ENCODE measurements at places on chromosomes 4 and X.

DNA sequence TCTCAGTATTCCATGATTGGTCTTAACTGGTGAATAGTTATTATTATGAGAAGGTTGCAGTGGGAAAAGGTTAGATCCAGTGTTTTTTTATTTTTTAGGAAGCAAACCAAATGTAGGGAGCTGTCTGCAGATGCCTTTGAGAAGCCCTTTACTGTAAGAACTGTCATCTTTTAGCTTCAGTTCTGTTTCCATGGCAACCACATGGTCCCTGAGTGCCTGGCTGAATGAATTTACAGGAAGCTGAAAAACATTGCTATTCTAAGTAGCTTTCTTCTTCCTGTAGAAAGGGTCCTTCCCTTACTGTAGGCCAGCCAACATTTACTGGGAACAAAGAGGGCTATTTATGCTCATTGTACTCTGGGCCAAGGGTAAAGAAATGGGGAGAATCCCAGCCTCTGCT, 103.3 kb downstream of the DCLK2 start:
- DNase-seq, result no peak

- no peak for DNase-seq
Measured at GRCh38 chrX:71439896-71440295, 73.7 kb downstream of the TAF1 start.

DNA sequence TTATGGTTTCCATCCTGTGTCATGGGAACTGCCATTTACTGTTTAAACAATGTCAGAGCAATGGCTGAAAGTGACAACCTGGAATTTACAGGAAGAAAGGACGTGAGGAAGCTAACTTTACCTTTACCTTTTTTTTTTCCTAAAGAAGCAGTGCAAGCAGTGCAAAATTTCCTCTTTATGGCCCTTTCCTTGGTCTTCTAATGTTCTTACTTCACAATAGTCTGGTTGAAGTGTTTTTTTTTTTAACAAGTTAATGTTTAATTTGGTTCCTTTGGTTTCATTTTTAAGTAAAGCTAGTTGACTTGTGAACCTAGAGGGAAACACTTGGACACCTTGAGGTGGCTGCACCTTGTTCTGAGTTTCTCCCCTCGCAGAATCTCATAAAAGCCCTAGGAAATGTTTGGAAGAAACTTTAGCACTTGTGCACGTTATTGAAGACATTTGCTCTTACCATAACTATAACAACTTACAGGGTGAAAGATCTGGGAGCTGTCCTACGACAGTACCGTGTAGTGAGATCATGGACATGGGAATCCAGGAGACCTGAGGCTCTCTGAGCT, 1.8 kb downstream of the SGMS2 start:
- no peak for DNase-seq

- no peak for DNase-seq
Measured at GRCh38 chrX:139179592-139179991, 350.9 kb upstream of the F9 start.

- no peak for DNase-seq
Measured at GRCh38 chrX:80306007-80306406, 114.2 kb upstream of the TENT5D start.

DNA sequence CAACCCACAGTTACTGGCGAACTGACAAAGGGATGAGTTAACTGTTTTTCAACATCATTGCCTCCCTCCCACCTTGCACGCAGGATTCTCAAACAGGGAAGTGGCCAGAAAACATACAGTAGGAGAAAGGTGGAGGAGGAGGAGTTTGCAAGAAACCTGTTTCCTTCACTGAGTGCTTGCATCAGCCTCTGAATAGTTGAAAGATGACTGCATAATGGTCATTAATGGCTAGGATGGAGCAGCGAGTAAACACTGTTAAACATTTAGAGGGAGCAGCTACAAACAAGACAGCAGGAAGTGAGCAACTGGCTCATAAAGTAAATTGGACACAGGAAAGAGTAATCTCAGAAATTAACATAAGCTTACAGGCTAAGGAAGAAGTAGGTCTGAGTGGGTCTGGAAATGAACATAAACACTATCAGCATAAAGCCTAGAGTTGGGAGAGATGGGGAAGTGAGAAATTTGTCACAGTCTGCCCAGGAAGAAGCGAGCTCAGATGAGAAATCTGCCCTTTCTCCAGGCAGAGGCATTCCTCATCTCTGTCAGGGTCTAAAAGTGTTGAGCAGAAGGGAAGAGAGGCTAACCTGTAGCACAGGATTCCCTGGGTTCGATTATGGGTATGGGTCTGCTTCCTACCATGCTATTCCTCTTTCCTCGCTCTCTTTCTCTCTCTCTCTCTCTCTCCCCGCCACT, 38.6 kb downstream of the TRPC5OS start:
- no peak for DNase-seq

DNA sequence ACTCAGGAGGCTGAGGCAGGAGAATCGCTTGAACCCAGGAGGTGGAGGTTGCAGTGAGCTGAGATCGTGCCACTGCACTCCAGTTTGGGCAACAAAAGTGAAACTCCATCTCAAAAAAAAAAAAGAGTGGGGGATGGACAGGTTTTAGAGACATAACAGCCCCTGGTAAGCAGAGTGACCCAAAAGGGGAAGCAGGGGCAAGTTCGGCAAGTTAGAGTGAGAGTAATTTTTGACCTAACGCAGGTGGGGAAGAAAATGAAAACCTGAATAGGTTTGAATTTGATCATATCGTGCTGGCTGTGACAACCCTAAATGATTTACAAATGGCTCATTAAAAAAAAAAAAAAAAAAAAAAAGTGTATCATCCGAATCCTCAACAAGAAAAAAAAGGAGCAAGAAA, 25.7 kb upstream of the TMEM131L start:
- DNase-seq, result no peak

DNA sequence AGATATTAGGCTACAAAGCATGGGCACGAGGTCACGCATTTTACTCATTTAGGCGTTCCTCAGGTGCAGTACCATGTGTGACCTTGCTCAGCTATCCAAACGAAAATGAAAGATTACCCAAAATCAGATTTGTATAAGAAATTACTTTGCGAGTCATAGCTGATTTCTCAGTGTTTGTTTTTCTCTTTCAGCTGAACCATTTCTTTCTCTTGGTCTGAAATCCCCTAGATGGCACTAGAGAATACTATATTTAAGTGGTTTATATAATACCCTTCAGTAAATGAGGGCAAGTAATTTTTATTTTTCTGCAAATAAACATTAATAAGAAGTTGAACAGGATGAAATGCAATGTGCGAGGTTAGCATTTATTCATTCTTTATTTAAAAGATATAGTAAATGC, 496.6 kb downstream of the STIM2 start:
- DNase-seq, result no peak

- no peak for DNase-seq
Measured at GRCh38 chrX:12138361-12139313, at the start of gene FRMPD4. Gene FRMPD4 (plus strand): TSS chrX:12138473. CDS start chrX:12138972, 499 bp downstream.

- no peak for DNase-seq
Measured at GRCh38 chr4:23232987-23233386, 540.2 kb downstream of the GBA3 start.

- no peak for DNase-seq
Measured at GRCh38 chrX:32937043-32937442, 274.3 kb downstream of the DMD start.

DNA sequence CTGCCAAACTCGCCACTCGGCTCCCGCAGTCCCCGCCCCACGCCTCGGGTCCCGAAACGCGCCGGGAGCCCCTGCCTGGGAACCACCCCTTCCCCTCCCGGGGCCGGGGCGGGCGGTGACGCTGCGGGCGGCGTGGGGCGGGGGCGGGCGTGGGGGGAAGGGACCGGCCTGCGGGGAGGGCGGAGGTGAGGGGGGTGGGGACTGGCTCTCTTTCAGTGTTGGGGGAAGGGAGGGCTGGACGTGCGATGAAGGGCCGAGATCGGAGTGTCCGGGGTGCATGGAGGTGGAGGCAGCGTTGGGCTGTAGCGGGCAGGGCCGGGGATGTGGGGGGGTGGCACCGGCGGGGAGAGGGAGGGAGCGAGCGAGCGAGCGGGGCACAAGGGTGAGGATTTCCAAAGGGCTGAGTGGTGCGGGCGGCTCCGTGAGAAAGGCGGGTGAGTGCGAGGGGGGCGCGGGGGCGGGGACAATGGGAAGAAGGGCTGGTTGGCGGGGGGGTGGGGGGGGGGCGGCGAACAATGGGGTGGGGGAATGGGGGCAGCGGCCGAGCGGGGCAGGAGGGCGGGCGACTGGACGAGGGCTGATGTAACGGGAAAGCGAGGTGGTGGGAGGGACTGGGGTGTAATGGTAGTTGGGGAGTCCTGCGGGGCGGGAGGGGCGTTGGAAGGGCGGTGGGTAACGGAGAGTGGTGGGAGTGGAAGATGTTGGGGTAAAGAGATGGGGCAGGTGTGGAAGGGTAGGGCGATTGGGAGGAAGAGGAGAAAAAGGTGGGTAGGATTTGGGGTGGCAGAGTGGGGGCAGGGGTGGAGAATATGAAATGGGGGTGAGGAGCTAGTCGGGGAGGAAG, 578 bp downstream of the DCUN1D4 start:
- DNase-seq, result no peak

- DNase-seq, result no peak
Measured at GRCh38 chr4:122434285-122434684, 22.2 kb downstream of the IL2 start.

DNA sequence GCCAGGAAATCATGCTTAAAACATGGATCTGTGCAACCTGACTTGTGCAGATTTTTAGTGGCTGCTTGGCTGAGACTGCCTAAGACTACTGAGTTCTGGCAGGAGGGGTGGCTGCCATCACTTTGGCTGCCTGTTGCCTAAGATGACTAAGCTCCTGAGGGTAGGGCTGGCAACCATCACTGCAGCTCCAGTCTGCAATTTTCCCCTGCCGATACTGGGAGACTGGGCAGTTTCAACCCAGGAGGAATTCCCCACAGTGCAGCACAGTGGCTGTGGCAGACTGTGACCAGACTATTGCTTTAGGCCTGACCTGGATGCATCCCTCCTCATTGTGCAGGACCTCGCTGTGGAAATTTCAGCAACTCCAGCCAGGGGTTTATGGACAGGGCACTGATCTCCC, 544.9 kb downstream of the ANKRD50 start:
- no peak for DNase-seq

GRCh38 chr4:139266583-139267257, 13.3 kb downstream of the MGARP start:
- DNase-seq, result no peak

- DNase-seq, result no peak
Measured at GRCh38 chr4:153346031-153346430, 1.5 kb downstream of the MND1 start.

DNA sequence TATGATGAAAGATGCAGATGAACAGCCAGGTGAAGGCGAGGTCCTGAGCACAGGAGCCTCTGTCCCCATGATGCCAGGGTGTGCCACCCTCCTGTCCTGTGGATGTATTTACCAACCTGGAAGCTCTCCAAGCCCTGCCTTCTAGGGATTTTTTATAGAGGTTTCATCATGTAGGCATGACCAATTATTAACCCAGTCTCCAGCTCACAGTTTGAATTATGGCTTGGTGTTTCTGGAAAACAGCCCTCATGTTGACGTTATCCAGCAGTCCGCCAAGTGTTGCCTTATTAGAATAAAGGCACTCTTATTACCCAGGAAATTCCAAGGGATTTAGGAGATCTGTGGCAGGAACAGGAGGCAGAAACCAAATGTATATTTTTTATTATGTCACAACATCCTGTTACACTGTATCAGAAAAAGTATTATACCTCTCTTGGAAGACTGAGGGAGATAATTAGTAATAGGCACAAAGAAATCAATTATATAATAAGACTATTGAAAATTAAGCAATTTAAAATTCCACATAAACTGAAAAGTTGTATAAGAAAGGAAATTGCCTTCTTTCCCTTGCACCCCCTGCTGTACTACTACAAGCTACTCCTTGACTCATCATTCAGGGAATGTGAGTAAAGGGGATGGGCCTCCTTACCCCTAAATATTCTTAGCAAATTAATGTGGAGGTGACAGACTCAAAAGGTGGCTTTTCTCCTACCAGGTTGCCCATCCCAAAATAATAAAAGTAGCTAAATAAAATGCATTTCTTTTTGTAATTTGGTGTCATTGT, 129.6 kb downstream of the ZNF330 start:
- no peak for DNase-seq

DNA sequence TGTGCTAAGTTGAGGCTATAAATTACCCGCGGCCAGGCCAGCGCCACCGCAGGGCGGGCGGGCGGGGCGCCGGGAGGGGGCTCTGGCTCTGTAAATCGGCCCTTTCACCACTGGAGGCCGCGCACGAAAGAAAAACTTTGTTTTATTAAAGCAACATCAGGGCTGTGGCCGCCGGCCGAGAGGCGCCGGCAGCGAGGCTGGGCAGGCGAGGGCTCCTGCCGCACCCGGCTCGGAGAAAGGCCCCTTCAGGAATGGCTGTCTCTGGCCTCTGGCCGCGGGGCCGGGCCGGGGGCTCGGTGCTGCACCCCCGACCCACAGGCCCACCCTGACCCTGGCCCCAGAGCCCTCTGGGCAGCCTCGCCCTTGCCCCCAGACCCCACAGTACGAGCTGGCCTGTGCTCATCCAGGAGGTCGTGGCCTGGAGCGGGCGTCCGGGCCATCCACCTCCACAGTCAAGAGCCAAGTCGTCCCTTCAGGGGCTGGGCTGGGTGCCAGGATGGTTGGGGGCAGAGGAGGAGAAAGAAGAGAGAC, 29.5 kb upstream of the FGFR3 start:
- DNase-seq, result no peak

GRCh38 chr4:48266781-48267180, 2.9 kb downstream of the TEC start:
- no peak for DNase-seq

- no peak for DNase-seq
Measured at GRCh38 chrX:9765072-9765736, 443 bp downstream of the GPR143 start.

DNA sequence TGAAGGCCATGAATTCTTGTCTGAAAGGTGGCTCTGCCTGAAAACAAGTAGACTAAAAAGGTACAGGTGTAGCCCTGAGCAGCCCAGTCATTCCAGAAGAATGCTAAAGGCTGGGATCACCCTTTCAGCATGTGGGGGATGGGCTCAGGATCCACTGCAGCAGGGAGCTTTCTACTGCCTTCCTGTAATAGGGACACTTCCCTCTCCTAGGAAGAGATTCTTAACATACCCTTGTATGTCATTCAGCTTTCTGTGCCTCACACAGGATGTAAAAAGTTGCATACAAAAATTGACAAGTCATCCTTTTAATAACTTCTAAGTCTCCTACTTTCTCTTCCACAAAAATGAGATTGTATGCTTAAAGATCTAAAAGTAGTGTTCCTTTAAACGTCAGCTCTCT, 123.3 kb downstream of the ZNF518B start:
- DNase-seq, result peak; percentile 39

DNA sequence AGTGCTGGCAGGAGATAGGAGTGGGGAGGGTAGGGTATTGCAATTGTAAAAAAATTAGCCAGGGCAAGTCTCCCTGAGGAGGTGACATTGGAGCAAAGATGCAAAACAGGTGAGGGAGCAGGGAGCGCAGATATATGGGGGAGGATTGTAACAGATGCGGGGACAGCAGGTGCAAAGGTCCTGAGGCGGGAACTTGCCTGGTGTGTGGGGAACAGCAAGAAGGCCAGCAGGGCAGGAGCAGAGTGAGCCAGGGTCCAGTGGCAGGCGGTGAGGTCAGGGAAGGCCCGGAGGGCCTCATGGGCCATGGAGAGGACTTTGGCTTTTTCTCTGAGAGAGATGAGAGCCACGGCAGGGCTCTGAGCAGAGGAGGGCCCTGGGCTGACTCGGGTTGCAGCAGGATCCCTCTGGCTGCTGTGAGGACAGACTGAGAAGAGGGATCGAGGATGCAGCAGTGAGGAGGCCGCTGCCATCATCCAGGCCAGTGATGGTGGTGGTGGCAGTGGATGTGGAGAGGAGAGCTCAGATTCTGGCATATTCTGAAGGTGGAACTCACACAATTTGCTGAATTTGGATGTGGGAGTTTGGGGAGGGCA, 6.2 kb downstream of the PORCN start:
- no peak for DNase-seq

GRCh38 chr4:141860974-141861373, 224.6 kb downstream of the IL15 start:
- peak; percentile 2 for DNase-seq

Measured in iPS DF 6.9 (cell line).